ENCODE measurements at places on chromosomes 12 and 14.

DNA sequence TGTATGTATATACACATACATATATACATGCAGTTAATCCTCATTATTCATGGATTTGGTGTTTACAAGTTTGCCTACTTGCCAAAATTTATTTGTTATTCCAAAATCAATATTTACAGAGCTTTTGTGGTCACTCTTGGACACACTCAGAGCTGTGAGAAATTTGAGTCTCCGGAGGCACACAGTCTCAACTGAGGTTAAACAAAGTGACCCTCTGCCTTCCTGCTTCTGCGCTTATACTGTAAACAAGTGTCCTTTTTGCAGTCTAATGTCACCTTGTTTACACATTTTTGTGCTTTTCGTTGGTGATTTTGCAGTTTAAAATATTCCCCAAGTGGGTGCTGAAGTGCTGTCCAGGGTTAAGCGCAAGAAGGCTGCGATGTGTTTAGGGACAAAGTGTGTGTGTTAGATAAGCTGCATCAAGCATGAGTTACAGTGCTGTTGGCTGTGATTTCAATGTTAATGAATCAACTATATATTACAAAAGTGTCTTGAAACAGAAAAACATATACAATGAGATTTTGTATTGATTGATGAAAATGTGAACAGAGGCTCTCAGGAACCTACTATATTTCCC lies 13.1 kb upstream of the LTA4H start:
- DNase-seq = no peak

- DNase-seq = no peak
These were observed 166.6 kb downstream of the KTN1 start for GRCh38 chr14:55746558-55746957.

DNA sequence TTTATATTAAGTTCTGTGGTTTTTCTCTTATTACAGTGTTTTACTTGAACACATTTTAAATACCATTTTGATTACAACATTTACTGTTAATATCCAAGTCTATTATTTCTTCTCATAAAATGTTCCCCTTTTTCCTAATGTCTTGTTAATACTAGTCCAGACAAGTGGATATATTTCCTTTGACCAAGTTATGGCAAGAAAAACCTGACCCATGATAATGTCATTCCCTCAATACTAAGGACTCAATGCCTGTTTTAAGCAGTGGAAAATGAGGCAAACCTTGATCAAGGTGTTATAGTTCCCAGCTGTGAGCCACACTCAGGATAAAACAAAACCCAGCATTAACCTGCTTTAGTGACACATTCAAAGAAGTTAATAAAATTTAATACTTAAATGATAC lies 12.2 kb downstream of the TRMT5 start:
- no peak for DNase-seq

DNA sequence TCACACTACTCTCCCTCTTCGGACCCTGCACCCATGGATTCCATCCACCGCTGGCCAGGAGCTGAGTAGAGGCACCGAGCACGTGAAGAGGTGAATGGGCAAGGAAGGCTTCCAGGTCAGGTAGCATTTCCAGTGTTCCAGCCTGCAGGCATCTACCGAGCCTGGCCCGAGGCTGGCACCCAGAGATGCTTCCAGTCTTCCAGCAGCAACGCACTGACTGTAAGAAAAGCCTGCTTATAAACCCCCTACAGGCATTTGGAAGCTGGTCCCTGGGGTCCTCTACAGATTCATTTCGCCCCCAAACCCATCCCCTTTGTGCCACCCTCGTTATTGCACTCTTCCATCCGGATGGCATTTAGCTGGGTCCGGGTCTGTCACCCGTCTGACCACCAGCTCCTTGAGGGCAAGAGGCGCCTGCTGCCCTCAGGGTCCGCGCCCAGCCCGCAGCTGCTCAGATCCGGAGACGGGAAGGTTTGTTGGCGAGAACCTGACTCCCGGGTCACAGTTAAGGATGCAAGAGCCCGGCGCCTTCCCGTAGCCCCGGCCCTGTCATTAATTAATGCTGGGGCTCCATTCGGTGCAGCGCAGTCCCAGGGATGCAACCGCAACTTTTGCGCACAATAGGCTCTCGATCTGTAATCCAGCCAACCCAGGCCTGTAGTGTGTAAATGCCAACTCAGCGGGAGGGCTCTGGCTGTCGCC lies 614 bp upstream of the MARK3 start:
- DNase-seq = no peak

DNA sequence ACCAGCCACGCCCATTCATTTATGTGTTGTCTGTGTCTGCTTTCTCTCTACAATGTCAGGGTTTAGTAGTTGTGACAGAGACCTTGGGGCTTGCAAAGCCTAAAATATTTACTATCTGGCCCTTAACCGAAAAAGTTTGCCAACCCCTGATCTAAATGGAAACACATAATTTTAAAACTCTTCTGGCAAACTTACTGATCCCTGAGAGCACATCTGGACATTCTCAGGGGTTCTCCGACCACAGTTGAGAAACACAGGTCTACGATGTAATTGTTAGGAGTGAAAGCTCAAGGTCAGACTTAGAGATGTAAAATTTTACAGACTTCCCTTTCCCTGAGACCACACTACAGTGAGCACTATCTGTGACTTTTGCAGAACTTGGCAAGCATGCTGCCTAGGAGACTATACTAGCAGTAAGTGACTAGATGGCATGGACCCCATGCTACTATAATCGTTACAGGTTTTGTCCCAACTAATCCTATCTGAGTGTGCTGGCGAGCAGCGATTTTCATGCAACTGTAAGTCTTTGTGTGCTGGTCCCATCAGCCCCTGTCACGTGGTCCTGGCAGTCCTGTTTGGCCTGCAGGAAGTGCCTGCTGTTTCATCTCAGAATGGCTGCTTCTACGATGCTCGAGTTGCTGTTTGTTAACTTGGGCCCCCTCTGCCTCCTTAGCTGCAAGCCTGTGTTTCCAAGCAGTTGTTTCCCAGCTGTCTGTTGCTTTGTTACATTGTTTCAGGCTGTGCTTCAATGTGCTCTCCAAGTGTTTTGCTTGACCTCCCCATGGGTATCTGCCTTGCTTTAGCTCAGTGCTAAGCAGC lies 21.6 kb downstream of the TMTC2 start:
- no peak for DNase-seq

GRCh38 chr12:10354502-10354901 lies 35.3 kb downstream of the KLRK1 start:
- no peak for DNase-seq

GRCh38 chr12:110243227-110243626 lies 37.8 kb upstream of the ATP2A2 start:
- DNase-seq = no peak

GRCh38 chr14:93549595-93549994 lies 118.9 kb downstream of the UNC79 start:
- DNase-seq = no peak

- DNase-seq = no peak
These were observed 941.5 kb upstream of the MDGA2 start for GRCh38 chr14:48616931-48617330.

DNA sequence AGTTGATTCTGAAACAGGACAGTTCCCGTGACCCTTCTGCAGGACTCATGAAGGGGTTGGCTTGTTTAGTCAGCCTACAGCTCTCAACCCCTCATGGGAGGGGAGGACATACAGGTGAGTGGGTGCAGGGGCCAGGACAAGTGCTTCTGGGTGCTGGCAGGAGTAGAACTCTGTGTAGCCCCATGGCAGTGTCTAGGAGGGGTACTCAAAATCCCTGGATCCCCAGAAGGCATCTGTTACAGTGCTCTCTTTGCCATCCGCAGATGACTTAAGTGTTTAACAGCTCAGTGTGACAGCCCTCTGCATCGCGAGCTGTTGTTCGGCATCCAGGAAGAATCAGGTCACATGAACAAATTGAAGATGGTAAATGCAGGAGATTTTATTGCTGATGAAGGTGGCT lies 91.0 kb downstream of the PIK3C2G start:
- no peak for DNase-seq

DNA sequence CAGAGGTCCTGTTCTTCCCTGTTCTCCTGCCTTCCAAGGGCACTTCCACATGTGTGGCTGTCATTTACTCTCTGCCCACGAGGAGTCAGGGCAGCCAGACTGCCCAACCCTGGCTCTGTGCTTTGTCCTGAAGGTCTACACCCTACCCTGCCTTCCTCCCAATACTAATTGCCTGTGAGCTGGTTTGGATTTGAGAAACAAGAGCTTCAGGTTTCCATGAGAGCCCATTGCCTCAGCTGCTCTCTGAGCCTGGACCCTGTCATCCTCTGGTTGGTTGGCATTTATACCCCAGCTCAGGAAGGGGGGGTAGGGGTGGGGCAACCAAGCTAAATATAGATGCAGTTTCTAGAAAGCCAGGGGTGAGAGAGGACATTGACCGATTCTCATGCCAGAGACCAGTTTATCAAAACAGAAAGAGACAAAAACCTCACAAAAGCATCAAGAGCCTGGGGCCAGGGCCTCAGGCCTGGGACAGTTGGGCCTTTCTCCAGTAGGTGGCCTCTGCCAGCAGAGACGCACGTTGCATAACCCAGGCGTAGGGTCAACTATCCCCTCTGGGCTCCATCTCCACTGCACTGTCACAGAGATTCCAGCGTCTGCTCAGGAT lies 34.5 kb downstream of the VDR start:
- DNase-seq = no peak

- DNase-seq = peak; percentile 11
These were observed 1095.9 kb downstream of the TMEM121 start for GRCh38 chr14:106622200-106622745.

DNA sequence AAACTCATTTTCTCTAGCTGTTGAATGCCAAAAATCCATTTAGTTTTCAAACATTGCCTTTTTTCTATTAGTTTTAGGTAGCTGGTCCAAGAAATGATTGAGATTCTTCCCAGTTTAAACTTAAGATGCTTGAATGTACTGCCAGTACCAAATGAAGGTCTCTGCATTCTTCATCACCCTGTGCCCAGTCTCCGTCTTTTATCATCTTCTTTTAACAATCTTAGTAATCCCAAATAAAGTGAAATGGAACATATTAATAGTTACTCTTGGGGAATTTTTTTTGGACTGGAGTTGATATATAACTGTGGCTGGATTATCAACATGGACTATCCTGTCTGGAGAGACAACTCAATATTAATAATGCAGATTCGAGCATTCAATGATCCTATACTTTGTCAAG lies 54.1 kb upstream of the PCED1B start:
- DNase-seq = no peak

DNA sequence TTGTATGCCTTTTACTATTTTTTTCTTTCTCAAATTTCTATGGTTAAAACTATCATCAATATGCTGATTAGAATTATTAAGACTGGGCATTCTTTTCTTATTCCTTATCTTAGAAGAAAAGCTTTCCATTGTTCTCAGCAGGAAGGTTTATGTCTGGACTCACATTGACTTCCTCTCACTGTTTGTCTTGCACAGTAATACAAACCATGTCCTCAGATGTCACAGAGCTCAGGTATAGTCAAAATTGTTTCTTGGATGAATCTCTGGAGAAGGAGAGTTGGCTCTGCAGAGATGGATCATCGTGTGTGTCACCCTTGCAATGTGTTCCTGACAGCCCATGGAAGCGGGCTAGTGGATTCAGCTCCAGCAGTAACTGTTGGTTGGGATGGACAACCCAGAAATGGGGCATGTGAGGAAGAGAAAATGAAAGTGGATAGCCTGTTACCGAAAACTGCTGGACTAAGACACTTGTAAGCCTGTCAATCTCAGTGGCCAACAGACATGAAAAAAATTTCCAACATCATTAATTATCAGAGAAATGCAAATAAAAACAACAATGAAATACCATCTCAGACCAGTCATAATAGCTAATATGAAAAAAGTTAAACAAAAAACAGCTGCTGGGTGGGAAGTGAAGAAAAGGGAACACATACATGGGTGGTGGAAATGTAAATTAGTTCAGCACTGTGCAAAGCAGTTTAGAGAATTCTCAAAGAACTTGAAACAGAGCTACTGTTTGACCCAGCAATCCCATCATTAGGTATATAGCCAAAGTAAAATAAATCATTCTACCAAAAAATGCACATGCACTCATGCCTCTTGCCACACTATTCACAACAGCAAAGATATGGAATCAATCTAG lies 967.8 kb downstream of the TMEM121 start:
- DNase-seq = no peak

DNA sequence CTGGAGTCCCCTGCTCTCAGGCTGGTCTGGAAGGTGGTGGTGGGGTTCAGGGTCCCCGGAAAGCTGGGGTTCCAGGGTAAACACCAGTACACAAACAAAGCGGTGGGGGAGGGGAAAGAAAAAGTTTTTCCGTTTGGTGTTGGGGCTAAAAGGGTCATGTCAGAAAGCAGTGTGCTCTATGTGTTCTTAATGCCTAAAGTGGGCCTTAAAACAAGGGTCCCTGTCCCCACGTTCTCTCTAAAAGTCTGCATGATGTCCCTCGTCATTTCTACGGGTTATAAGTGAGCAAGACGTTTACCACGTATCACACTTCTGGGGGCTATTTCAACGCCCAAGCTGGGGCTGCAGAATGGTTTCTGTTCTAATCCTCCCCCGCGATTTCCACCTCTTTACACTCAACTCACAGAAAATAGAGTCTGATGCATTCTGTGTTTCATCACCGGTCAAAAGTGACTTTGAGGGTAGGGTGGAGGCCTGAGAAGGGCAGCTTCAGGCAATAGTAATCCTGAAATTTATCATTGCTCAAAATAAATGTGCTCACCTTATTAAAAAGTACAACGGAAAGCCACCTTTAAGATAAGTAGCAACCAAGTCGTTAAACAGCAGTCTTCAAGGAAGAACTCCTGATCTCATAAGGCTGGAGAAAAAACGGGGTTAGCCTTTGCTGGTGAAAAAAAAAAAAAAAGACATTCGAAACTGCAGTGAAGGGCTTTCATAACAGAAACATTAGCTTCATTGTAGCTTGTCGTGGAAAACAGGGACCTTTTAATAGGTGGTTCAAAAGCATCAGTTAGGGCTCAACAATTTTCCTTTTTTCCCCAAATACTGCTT lies 63.9 kb upstream of the PTGR2 start:
- DNase-seq = no peak

GRCh38 chr12:101935890-101936746 lies 58.7 kb downstream of the DRAM1 start:
- DNase-seq = no peak

DNA sequence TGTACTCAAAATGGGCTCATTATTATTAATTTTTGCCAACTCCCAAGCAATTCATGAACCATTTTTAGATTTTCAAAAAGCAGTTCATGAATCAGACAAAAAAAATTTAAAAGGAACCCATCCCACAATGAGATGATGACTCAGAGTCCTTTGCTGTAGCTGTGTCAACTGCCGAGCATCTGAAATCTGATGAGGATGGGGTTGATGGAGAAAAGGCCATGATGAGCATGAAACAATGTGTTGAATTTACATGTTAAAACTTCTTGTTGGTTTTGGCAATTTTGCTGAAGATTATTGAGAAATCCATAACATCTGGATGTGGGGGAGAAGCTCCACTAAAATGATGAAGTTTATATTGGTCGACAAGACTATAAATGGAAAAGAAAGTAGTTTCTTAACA lies 378.0 kb downstream of the FOXG1 start:
- no peak for DNase-seq

DNA sequence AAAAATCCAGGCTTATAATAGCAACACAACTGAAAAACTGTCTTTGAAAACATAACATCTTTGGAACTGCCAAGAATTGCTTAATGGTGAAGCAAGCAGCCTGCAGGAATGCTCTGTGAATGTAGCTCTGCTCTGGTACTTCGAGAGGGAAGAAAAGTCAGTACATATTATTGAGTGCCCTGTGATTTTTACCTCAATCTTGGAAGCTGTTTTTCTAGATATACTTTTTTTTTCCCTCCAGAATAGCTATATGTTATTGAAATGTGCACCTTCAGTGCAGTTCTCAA lies 508.1 kb downstream of the PCNX1 start:
- DNase-seq = no peak

- peak; percentile 96 for DNase-seq
These were observed 29.2 kb upstream of the FOS start for GRCh38 chr14:75249251-75249957.

GRCh38 chr12:26801486-26801885 lies 31.5 kb downstream of the ITPR2 start:
- DNase-seq = no peak

GRCh38 chr14:104078031-104078455 lies 7.5 kb upstream of the ASPG start:
- DNase-seq = peak; percentile 81
